ENCODE measurements at places on chromosomes 5 and 9. TPM values are rescaled to one million over a fixed set of nuclear protein-coding genes. Genes with fewer than 3 reads are reported as not detected.

The SHC3 gene
- total RNA-seq: 15.9 TPM

The PCDHB14 gene
- total RNA-seq: not detected

The MFAP3 gene
- 29.3 TPM for total RNA-seq

The SMIM32 gene
- not detected for total RNA-seq

The C1QTNF3 gene
- 8.3 TPM for total RNA-seq

The MRPL41 gene
- total RNA-seq: 87.7 TPM

The PCDHB13 gene
- total RNA-seq: not detected

- no peaks in the 10 kb centered on the region for H3K27me3 ChIP-seq
- peaks cover 19% of the 10 kb centered on the region for H3K4me1 ChIP-seq
- H3K27ac ChIP-seq: no peak overlapping the region
- no peak overlapping the region for H3K4me3 ChIP-seq
Measured at GRCh38 chr5:124741711-124742496, 4.5 kb downstream of the ZNF608 start.

- no peak overlapping the region for H3K27ac ChIP-seq
- peaks cover 77% of the 10 kb centered on the region for H3K27me3 ChIP-seq
- no peaks in the 10 kb centered on the region for H3K36me3 ChIP-seq
Measured at GRCh38 chr9:96148634-96149532, 153.1 kb downstream of the HSD17B3 start.

GRCh38 chr5:174532455-174533453 is 191.6 kb upstream of the MSX2 start:
- H3K4me3 ChIP-seq: peak overlapping the region; percentile 19
- no peaks in the 10 kb centered on the region for H3K27me3 ChIP-seq
- H3K36me3 ChIP-seq: no peaks in the 10 kb centered on the region
- peaks cover 65% of the 10 kb centered on the region for H3K4me1 ChIP-seq
- H3K27ac ChIP-seq: peak overlapping the region; percentile 90

DNA sequence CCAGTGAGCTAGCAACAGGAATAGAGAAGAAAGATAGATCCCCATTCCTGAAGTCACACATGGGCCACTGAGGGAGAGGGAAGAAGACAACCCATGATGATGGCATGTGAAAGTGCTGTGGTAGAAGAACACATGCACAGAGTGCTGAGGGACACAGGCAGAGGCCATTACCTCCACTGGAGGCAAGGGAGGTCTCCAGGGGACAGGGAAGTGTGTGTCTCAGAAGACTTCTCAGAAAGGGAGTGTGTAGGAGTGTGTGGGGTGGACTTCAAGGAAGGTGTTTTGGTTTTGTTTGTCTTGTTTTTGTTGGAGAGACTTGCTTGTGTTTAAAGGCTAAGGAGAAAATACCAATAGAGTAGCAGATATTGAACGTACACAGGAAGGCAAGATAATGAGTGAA is 77.0 kb upstream of the SMARCA2 start:
- no peaks in the 10 kb centered on the region for H3K4me1 ChIP-seq
- no peak overlapping the region for H3K4me3 ChIP-seq
- H3K27me3 ChIP-seq: no peaks in the 10 kb centered on the region
- no peak overlapping the region for H3K27ac ChIP-seq
- H3K36me3 ChIP-seq: no peaks in the 10 kb centered on the region

- H3K27me3 ChIP-seq: no peaks in the 10 kb centered on the region
- no peak overlapping the region for H3K27ac ChIP-seq
- DNase-seq: no peak
- H3K4me3 ChIP-seq: no peak overlapping the region
Measured at GRCh38 chr5:142576303-142576702, 109.6 kb downstream of the FGF1 start.

- H3K4me3 ChIP-seq: no peak overlapping the region
- DNase-seq: no peak
- no peaks in the 10 kb centered on the region for H3K4me1 ChIP-seq
- no peak overlapping the region for H3K27ac ChIP-seq
Measured at GRCh38 chr5:151359391-151359790, 12.0 kb upstream of the SLC36A2 start.
